Activated CD4-positive, CD25-positive, alpha-beta regulatory T cell treated with anti-CD3 and anti-CD28 coated beads, Interleukin-2, amount 50 U/mL, for 72 hours (primary cell): ENCODE measurements at places on chromosomes 2 and 18.
A peak's percentile ranks its signal among the peaks of the same experiment; 100 is the strongest.

DNA sequence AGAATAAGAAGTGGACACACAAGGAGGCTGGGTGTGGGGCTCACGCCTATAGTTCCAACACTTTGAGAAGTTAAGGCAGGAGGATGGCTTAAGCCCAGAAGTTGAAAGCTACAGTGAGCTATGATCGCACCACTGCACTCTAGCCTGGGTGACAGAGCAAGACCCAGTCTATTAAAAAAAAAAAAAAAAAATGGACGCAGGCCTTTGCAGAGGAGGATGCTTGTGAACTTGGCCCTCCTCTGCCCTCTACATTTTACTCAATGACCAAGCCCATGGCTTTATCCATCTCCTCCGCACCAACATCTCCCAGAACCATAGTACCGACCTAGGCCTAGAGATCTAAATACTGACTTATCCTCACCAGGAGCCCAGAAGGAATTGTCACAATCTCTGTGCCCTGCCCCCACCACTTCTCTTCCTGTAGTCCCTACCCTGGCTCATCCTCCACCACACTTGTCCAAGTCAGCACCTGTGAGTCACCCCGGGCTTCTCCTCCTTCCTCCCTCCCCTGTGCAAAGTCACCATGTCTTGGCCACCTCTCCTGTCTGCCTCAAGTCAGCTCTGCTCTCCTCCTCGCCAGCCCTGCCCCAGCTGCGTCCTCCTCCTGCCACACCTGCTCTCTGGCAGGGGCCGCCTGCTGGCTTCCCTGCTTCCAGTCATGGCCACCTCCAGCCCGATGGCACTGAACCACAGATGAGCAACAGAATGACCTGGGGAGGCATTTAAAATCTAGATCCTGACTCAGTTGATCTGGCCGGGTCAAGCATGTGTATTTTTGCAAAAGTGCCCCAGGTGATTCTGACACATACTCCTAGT, 35.8 kb upstream of the ASPRV1 start:
- DNase-seq = no peak

DNA sequence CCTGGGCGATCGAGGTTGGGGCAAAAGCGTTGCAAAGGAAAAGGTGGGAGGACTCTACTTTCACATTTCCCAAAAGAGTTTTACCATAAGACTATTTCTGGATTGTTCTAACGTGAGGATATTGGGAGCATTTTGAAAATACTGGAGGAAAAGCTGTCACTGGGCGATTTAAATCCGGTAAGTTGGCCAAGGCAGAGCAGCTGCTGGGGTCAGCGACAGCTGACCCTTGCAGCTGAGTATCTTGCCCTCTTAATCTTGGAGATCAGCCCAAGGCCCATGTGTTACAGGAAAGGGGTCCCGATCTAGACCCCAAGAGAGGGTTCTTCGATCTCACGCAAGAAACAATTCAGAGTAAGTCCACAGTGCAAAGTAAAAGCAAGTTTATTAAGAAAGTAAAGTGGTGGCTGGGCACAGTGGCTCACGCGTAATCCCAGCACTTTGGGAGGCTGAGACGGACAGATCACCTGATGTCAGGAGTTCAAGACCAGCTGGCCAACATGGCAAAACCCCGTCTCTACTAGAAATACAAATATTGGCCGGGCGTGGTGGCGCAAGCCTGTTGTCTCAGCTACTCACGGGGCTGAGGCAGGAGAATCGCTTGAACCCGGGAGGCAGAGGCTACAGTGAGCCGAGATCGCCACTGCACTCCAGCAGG, 964 bp upstream of the ST3GAL5 start:
- no peak for DNase-seq

GRCh38 chr2:56337342-56337741, 153.6 kb downstream of the CCDC85A start:
- DNase-seq = no peak

DNA sequence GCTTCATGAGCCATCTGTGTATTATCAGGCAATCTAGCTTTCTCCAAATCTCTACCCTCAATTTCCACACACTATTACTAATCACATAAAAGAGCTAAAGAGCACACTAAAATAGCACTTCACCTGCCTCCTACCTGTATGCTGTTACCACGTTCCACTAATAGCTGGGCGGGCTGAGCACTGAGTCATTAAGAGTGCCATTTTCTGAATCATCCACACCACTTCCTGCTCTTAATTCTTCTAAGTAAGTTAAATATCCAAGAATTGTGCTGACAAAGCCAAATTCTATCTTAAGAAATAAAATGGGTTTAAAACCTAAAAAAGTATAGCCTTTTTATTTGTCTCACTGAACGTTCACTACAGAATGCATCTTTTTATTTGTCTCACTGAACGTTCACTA, 35.7 kb downstream of the NOL10 start:
- peak; percentile 44 for DNase-seq

DNA sequence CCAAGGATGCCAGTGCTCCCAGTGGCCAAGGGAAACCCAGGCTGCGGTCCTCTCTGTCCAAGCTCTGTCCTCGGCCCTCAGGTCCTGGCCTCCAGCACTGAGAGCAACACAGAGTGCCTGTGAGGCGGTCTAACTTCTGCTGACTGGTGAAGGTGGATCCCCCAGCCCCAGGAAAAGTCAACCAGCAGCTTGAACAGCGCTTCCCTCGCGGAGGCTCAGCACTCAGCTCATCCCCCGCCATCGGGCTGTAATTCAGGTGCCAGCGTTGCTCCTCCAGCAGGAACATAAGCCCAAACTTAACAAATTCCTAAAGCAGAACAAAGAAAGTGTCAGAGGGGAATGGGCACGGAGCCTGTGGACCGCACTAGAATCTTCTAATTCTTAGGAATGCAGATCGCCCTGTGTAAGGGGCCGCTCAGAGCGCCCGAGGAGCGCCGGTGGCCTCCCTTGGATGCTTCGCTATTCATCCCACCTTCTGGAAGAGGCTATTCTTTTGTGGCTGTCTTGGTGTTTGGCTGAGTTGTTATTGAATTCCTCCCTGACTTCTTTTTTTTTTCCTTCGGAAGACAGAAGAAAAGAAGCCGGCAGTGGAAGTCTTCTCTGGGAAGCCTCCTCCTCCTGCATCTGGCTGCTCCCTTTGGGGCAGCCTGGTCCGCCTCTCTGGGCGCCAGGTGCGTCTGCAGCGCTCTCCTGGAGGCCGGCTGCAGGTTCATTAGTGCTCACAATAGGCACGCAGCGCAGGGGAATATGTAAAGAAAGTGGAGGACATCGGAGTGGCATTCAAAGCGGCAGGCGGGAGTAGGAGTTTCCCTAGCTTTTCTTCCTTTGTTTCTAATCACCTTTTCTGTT, 905.6 kb downstream of the TSN start:
- no peak for DNase-seq

- DNase-seq = no peak
Measured at GRCh38 chr2:138956116-138956515, 175.9 kb upstream of the NXPH2 start.

DNA sequence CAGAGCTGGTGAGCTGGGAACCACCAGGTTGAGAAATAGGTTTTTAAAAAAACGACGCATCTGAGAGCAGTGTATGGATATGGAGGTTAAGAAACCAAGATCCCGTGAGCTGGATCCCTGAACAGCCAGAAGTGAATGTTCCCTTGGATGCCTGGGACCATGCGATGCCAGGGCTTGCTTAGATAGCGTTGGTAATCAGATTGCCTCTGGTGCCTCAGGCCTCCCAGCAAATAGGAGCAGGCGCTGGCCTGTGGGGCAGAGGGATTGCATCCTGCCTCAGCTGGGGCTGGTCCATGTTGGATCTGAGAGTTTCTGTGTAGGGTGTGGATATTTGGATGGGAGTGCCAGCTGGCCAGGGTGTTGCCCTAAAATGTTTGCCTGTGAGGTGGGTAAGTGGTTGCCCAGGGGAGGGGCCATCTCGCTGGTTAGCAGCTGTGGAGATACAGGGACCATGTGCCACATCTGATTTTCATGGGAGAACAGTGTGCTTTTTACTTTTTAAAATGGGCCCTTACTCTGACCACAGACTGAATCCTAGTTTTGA, 80.8 kb upstream of the MCFD2 start:
- no peak for DNase-seq

- no peak for DNase-seq
Measured at GRCh38 chr2:28579606-28580005, 83.7 kb downstream of the PLB1 start.

GRCh38 chr18:5630057-5630899, 86.5 kb upstream of the EPB41L3 start:
- no peak for DNase-seq

- no peak for DNase-seq
Measured at GRCh38 chr2:19031642-19032041, 326.8 kb downstream of the OSR1 start.

- DNase-seq = no peak
Measured at GRCh38 chr2:239167766-239168444, 232.9 kb downstream of the HDAC4 start.

- no peak for DNase-seq
Measured at GRCh38 chr2:86570059-86570458, 6.8 kb upstream of the CHMP3 start.

DNA sequence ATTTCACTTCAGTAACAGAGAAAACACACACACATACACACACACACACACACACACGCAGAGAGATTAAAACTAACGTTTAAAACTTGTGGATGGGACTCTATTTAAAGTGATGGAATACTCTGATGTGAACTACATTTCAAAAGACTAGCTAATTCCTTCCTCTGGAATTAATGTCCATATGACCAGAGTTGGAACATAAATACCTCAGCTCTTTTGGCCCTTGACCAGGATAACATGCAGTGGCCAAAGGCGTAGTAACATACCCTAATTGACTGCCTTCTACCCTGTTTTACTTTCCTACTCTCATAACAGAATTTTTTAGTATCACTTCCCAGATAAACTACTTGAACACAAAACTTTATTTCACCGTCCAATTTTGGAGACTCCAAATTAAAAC, 671.3 kb upstream of the CHAC2 start:
- DNase-seq = no peak

DNA sequence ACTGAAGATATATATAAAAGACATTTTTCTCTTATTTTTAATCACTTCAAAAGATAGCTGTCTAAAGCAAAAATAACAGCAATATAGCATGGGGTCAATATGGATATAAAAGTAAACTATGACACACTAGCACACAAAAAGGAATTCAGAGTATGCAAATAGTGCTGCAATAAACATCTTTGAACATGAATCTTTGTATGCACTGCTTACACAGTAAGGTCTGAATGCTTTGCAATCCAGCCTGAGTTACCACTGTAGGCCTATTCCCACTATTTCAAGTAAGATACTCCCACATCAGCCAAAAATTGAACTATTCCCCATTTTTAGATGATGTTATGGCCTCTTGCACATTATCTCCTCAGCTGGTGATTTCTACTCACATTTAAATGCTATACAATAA, 27.4 kb upstream of the ERCC3 start:
- no peak for DNase-seq

- DNase-seq = no peak
Measured at GRCh38 chr18:5429681-5430080, 114.1 kb downstream of the EPB41L3 start.

DNA sequence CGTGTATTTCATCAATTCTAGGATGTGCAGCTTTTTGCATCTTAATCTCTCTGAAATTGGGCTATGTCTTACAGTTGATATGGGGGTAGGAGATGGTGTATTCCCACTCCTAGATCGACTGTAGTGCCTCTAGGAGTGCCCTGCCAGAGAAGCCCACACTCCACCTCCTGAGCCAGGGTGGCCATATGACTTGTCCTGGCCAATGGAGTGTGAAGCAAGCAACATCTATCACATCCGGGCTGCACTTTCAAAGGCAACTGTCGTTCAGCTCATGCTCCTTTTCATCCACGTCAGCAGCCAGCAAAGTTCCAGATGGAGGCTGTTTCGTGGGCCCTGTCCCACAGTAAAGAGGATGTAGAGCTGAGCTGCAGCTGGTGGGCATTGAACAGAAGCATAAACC, 149.4 kb upstream of the SLC1A4 start:
- no peak for DNase-seq

DNA sequence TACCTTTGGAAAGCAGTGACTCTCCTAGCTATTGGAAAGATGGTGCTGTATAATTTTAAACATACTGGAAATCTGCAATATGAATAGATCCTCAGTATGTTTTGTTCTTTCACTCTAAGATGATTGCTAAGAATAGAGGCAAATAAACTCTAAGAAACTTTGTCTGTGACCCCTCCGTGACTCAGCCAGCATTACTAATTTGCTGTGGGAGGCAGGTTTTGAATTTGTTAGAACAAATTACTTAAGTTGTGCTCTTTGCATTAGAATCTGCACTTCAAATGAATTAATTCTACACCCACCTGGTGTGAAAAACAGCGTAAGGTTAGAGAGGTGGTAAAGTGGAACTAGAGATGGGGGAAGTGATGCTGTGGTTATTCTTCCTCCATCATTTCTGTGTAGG, 142.2 kb downstream of the RAPGEF4 start:
- no peak for DNase-seq

DNA sequence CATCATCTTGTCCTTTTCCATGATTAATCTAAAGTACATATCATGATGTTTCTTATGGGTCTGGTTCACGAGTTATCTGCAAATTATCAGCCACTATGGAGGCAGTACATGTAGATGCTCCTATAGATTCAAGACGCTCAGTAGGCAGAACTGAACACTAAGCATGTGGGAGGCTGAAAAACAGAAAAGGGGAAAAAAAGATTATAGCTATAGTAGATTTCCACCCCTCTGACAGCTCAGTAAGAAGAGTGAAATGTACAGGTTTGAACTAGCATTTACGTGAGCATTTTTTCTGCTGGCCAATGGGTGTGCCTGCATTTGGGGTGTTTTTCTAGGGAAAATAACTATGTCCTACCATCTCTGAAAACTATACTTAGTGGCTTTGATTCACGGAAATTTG, 308.9 kb downstream of the ZEB2 start:
- DNase-seq = no peak

GRCh38 chr2:54839461-54840255, 116.2 kb downstream of the EML6 start:
- DNase-seq = no peak

- no peak for DNase-seq
Measured at GRCh38 chr18:11719621-11720020, 30.6 kb downstream of the GNAL start.

DNA sequence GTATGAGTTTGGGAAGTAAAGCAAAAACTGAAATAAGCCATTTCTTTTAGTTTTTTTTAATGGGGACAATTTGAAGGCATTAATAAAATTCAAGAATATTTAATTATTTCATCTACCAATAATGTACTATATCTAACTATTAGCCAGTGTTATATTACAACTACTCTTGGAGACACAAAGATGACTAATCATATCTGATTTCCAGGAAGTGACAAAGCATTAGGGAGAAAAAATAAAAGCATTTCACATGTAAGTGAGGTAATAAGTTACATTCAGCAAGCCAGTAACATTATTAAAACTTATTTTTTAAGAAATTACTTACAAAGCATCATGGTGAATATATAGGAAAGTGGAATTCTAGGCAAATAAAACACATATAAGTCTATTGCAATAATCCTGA, 781.3 kb upstream of the NRXN1 start:
- DNase-seq = no peak

- no peak for DNase-seq
Measured at GRCh38 chr2:37634914-37635503, 36.4 kb downstream of the CDC42EP3 start.

DNA sequence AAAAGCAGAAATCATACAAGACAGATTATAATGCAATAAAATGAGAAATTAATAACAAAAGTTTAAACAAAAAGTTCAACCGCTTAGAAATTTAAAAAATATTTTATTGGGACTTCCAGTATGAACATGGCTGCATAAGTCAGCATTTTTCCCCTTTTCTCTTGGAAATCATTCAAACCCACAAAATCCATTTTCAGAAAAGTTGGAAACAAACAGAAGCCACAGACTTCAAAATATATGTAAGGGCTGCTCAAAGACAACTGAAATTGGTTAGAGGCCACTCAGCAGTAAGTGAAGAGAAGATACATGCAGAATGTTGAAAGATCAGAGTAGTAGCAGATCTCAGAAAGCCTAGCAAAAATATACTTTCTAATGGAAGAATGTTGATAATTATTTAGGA, 194.0 kb downstream of the DYSF start:
- no peak for DNase-seq
